Gastroesophageal sphincter (tissue), 4 donors: ENCODE measurements at places on chromosomes 11 and 22. TPM values are rescaled to one million over a fixed set of nuclear protein-coding genes. Genes with fewer than 3 reads are reported as not detected.

DNA sequence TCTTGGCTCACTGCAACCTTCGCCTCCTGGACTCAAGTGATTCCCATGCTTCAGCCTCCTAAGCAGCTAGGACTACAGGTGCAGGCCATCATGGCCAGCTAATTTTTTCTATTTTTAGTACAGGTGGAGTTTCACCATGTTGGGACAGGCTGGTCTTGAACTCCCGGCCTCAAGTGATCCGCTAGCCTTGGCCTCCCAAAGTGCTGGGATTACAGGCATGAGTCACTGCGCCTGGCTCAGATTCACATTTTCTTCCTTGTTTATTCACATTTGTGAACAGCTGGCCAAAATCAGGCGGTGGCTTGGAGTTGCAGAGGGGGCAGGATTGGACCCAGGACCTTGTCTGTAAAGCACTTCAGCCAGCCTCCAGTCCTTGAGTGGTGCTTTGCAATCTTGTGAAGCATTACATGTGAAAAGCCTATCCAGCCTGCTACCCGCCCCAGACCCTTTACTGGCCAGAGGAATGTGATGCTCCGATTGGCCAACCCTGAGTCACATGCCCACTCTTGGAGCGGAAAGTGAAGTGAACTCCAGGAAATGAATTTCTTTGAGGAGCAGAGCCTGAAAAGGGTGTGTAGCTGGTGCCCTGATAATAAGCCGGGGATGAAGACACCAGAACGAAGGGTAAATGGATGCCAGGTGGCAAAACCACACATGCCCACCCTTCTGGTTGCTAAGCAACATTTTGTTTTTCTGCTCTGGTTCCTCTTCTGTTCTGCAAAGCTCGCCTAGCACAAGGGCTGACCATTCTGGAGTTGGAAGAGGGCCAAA lies 62.6 kb upstream of the PTPRJ start:
- ATAC-seq: peak; percentile 97

GRCh38 chr22:43826142-43827002 lies 14.3 kb upstream of the EFCAB6 start:
- no peak for ATAC-seq

DNA sequence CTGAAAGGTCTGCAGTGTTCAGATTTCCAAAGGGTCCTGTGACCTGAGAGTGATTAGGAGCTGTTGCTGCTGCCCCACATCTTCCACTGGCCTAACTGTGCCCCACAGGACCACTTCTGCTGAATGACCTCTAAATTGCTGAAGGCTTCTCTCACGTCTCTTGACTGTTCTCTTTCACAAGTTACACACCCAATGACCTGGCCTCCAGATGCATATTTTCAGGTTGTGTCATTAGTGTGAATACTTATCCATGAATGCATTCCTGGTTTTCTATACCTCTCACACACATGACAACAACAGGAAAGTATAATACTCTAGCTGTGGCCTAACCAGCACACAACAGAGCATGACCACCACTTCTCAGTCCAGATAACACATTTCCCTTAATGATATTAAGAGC lies 15.4 kb downstream of the PRR14L start:
- ATAC-seq: no peak

Gene PRR5
- 9.8 TPM for total RNA-seq

DNA sequence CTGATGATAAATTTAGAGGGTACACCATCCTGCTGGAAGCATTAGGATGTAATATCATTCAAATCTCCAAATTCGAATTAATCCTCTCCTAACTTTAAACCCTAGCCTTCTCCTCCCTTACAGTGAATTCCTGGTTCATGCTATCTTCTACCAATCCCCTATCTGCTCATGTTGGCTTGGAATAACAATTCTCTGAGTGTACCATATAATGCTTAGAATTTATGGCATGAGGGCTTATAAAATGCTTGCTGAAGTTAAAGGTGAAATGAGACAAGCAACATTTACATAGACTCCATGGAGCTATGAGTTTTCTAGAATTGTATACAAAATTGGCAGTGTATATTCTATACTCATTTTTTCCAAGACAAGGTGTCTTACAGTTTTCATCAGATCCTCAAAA lies 79.3 kb downstream of the C2CD3 start:
- ATAC-seq: no peak

Gene WNT11
- total RNA-seq: 7.4 TPM

- ATAC-seq: no peak
Measured at GRCh38 chr11:38538866-38539680, 1941.0 kb upstream of the RAG2 start.

DNA sequence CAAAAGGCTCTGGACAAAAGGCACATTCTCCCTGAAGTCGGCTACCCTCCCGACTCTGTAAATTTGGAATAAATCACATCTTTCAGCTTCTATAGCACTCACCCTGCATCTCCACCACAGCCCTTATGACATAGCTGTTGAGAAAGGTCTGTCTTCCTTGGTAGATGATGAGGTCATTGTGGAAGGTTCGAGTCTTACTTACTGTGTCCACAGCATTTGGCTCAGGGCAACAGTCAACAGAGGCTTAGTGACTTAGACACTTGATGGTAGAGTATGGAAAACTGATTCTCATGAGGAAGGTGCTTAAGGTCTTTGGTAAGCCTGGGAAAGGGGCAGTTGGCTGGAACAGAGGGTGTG lies 45.6 kb downstream of the PTPRJ start:
- ATAC-seq: no peak

- no peak for ATAC-seq
Measured at GRCh38 chr11:100727410-100727809, 40.3 kb downstream of the ARHGAP42 start.

DNA sequence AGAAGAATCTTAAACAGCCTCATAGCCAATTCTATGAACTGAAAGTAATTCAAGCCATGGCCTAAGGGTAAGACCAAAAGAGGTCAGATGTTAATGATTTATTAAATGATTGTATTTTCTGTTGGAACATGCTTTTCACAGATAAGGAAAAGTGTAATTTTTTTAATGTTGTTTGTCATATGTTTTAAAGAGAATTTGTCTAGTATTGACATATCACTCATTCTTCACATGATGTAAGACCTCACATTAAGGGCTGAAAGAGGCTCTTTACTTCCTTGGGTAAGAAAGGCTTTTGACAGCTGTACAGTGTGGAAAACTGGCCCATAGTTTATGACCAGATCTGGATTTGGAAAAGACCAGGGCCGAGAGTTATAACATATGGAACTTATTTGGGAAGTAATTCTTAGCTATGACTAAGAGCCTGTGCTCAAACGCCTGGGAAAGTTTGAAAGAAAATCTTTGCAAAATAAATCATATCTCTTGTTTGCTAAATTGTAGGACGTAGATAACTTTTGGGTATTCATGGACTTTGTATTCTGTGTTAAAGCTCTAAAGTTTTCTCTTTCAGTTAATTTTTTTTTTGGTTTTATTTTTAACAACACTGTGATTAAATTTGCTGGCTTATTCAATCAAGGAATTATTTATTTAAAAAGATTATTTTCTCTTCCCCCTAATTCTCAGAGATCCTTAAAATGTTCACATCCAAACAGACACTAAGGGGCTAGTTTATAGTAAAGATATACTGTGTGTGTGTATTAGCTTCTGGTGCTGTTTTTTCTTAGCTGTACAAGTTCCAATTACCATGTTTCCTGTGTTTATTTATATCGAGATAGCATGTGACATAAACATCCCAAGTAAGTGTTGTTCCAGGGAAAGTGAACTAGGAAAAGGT lies 162.2 kb downstream of the ARHGAP42 start:
- no peak for ATAC-seq

- no peak for ATAC-seq
Measured at GRCh38 chr11:81700076-81700475, 1033.6 kb downstream of the FAM181B start.

DNA sequence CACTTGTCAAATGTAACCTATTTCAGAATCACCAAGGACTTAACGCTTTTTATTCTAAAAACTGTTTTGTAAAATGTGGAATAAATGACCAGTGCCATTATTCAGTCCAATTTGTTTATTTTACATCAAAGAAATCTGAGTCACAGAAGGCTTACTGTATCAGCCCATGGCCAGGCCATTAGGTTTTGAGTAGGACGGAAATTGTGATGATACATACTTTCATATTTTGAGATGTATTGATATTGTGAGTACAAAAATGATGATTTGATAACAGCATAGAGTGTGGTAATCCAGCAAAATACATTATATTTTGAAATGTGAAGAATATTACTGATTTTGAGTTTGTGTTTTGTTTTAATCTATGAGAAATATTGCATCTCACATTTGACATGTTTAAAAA lies 81.1 kb downstream of the PIWIL3 start:
- ATAC-seq: no peak

DNA sequence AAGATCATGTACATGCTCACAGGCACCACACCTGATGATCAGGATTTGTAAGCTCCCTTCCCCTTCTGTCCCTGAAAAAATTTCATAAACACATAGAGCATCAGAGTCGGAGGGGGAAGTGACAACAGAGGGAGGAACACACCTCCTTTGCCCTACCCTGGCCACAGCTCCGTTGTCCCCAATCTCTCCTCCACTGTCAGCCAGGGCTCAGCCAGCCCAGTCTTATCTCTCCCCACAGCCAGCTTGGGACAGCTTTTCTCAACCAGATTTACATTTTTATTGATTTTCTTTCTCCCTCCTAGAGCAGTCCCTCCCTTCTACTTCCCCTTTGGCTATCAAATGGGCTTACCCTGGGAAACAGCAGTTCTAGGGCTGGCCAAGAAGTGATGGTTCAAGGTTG lies 32.1 kb upstream of the TPBGL start:
- no peak for ATAC-seq

DNA sequence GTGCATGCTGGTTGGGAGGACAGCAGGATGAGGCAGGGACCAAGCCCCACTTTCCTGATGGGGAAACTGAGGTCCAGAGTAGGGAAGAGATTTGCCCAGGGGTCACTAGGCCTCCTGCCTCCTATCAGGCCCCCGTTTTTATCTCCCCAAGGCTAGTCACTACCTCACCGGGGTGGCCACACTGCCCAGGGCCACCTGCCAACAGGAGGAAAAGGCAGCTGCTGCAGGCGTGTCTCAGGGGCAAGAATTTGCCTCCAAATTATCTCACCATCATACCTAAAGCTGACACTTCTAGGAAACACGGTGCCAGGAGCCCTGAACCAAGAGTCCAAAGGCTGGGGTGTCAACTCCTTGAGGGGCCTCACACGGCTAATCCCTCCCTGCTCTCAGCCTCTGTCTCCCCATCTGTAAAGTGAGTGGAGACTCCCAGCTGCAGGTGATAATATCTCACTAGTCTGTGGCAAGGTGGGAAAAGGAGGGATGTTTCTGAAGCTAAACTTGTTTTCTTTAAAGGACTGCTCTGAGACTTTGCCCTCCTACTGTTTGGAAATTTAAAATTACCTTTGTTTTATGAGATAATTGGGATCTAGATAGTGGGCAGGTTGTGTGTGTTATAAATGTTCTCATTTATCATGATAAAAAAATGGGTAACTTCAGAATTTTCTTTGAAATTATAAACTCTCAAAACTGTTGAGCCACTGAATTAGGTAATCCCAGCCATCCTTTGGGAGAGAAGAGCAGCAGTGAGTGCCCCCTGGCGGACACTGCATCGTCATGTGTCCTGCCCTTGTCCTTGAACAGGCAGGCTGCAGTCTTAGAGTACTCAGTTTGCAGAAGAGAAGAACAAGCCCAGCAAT lies 60.0 kb downstream of the MYO7A start:
- ATAC-seq: peak; percentile 72

- ATAC-seq: no peak
Measured at GRCh38 chr11:131186629-131187101, 183.8 kb upstream of the NTM start.

DNA sequence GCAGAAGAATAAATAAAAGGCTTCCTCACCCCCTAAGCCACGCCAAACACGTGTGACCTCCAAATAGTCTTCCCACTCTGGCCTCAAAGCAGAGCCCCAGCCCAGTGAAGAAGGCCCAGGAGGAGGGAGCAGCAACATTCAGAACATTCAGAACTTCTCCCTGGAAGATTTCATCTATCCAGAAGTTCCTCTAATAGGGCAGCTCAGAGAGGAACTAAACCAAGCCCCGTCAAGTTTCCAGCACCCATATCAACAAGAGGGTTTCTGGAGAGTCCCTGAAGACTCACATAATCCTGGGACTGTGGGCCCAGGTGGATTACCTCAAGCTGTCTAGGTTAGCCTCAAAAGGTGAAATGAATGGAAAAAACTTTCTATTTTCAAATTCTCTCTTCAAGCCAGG lies 39.4 kb downstream of the PC start:
- ATAC-seq: no peak

DNA sequence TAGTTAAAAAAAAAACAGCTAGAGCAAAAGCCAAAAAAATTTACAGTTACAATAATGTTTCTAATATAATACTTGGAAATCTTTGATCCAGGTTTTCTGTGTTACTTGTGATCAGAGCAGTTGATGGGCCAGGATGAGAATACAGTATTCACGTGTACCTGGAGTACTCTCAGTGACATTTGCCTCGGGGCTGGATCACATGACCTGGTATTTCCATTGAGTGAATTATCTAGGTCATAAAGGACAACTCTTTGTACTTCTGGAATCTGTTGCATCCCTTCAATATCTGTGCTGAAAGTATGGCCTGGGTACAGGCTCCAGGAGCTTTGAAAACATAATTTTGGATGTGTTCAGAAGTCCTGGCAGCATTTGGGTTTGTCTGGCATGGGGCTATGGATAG lies 93.5 kb downstream of the GRAMD1B start:
- ATAC-seq: no peak

DNA sequence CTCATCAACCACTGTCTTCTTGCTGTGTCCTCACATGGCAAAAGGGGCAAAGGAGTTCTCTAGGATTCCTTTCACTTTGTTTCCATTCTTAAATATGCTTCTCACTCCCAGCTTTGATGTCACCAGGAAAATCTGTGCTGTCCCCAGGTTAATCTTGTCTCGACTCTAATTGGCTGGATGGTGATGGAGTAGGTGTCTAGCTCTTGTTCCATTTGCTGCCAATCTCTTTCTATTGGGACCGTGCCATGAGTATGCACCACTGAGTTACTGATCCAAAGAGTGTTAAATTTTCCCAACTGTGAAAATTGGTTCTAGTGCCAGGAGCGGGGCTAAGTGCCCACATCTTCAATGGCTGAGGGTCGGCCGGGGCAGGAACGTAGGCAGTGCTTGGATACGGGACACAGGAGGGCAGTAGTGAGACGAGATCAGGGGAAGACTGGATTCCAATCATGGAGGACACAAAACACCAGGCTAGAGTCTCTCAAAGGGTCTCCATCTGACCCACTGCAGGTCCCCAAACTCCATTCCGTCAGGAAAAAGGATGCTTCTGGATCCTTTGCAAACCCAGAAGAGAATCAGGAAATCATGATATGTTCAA lies 47.7 kb upstream of the CSNK2A3 start:
- no peak for ATAC-seq

- ATAC-seq: peak; percentile 54
Measured at GRCh38 chr22:32584650-32585049, 110.0 kb downstream of the FBXO7 start.

Gene PTPRCAP
- 6.4 TPM for total RNA-seq

Gene PRG3
- total RNA-seq: not detected

Gene BTG4
- not detected for total RNA-seq

DNA sequence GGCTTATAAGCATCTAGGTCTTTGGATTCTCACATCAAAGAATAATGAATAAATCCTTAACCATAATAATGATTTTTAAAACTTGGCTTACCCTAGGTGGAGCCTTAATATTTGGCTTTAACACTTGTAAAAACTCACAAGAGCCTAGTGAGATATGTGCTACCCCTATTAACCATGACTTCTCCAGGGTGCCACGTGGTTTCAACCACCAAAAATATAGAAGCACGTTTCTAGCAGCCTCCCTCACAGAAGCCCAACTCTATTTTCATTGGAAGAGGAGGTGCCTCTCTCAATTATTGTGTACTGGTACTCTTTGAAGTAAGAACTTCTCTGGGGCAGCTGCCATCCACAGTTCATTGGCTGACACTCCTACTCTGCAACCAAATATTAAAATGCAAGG lies 46.5 kb upstream of the GDPD4 start:
- ATAC-seq: no peak
